ENCODE measurements at places on chromosomes 4 and X.
A peak's percentile ranks its signal among the peaks of the same experiment; 100 is the strongest.

DNA sequence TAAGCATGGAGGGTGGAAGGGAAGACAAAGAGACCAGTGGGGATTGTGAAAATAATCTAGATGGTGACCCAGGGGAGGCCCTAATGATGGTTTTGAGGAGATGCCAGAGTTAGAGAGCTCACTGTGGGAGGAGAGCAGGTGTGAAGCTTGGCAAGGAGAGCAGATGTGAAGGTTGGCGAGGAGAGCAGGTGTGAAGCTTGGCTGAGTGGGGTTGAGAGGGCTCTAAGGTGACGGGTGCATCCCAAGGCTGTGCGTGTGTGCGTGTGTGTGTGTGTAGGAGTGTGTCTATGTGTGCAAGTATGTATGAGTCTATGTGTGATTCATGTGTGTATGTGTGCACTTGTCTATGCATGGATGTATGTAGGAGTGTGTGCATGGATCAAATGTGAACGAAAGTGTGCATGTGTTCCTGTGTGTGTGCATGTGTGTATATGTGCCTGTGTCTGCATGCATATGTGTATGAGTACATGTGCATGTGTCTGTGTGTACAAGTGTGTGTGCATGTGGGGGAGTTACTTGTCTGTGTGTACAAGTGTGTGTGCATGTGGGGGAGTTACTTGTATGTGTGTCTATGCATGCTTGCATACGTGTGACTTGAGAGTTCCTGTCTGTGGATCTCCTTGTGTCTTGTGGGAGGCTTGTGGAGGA is 72.0 kb downstream of the EVC start:
- DNase-seq: no peak

DNA sequence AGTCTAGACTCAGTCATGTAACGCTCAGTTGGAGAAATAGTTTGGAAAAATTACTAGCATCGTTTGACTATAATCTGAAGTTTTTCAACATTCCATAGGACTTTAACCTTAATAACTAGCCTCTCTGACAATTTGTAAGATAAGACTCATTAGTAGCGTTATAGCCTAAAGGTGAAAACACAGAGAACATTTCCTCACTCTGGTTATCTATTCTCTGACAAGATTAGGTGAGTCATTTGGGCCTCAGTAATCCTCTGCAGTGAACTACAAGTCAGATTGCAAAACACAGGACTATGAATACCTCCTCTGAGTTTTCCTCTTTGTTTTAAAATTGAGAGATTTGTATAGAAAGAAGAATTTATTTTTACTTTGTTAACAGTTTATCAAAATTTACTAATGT is 31.8 kb upstream of the PDLIM5 start:
- no peak for DNase-seq

- DNase-seq: no peak
Observed at GRCh38 chr4:68348577-68348976, 1.3 kb downstream of the YTHDC1 start.

GRCh38 chrX:49754233-49754857 is 58.6 kb upstream of the PAGE1 start:
- peak; percentile 23 for DNase-seq
